Anterior cingulate cortex (tissue), 58 donors: ENCODE measurements at places on chromosomes 5 and 9.
A peak's percentile ranks its signal among the peaks of the same experiment; 100 is the strongest.

DNA sequence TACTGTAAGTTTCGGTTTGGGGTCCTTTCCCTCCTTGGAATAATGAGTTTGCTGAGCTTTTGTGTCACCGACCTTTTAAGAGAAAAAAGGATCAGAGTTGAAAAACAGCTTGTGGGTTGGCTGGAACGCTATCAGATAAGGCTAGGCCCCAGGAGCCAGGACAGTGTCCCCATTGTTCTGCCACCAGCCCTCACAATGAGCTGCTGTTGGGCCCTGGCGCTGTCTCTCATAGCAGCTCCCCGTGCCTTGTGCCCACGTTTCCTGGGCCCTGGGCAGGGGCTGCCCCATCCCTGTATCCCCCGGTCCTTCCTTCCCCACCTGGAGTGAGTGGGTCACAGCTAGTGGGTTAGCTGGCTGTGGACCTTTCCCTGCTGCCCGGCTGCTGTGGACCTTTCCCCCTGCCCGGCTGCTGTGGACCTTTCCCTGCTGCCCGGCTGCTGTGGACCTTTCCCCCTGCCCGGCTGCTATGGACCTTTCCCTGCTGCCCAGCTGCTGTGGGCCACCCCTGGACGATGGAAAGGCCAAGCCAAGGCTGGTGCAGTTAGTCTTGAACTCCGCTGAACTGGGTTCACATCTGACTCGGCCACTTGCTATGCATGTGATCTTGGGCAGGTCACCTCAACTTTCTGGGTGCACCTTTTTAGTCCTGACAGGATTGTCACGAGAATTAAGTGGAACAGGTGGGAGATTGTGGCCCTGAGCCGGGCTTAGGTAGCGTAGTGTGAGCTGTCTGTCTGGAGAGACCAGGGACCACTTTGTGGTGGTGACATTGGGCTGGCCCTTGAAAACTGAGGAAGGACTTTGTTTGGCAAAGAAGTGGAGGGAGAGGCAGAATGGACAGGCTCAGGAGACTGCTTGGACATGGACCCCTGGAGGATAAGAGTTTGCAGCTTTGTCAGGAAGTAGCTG, 99.5 kb downstream of the DAB2IP start:
- peak; percentile 69 for DNase-seq

DNA sequence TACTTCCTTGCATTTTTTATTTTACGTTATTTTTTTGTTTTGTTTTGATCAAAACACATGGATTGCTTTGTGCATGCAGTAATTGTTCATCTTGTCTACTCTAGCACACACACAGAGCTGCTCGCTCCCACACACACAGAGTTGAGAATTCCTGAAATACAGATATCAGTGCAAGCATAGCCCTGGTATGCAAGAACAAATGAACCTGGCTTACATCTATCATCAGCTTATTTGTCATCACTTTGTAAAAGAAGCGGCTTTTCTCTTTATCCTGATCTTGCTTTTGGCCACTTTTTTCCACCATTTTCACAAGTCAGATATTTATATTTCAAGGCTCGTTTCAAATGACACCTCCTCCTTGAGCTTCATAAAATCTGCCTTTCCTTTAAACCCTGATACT, 1435.7 kb downstream of the MAT2B start:
- DNase-seq: no peak

DNA sequence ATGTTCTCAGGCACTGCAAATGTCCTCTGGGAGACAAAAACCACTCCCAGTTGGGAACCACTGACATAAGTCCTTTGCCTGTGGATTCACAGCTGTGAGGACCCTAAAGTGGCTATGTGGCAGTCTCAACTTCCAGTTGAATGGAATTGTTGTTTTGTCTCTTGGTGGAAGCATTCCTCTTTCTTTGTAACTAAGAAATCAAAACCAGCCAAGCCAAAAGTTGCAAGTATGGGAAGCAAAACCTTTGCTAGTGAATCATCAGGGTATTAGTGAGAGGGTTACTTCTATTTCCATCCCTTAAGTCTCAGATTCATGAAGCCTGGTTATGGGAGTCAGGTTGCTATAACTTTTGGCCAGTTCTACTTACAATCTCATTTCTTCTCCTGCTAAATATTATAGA, 49.8 kb upstream of the RPS23 start:
- no peak for DNase-seq

- no peak for DNase-seq
These were observed 68.1 kb upstream of the ERCC6L2 start for GRCh38 chr9:95807326-95807947.

DNA sequence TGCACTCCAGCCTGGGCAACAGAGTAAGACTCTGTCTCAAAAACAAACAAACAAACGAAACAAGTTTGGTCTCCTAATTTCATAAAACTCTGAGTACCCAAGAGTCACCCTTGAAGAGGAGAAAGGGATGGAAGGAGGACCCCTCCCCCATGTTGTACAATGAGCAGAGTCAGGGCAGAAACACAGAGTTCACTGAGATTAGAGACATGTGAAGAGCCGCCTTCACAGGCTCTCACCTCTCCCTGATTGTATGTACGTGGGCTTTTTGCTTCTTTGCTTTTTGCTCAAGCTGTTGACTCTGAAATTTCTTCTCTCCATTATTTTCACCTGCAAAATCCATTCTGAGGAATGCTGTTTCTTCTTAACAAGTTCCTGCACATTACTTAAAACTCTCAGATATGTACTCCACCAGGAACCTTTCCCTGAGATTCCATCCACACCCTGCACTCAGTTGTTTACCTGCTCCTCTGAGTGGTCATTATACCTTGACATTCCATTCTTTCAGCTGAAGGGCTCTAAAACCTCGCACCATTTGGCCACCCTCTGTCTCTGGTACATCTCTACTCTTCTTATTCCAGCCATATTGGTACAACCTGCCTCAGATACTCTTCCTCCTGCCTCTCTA, 44.4 kb upstream of the ABCA1 start:
- no peak for DNase-seq
